ENCODE measurements at places on chromosomes 13 and 19. TPM values are rescaled to one million over a fixed set of nuclear protein-coding genes. Genes with fewer than 3 reads are reported as not detected.

MAG gene
- not detected for total RNA-seq

SLITRK5 gene
- total RNA-seq: not detected

DNA sequence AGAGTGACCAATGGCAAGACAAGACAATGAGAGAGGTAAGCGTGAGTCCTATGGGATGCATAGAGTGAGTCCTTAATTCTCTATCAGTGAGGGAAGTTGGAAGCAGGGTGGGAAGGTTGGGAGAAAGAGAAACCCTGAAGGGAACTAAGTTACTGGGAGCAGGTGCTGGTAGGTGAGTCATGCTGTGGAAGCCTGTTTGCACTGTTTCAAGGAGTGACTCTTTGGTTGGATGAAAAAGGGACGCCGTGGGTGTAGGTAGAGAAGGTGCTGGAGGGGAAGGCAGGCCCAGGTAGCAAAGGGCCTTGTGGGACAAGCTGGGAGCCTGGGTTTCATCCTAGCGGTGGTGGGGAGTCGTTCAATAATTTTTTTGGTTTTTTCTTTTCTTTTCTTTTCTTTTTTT lies 21.9 kb downstream of the IGFL1 start:
- H3K27me3 ChIP-seq: no peaks in the 10 kb centered on the region
- no peak for DNase-seq
- no peak overlapping the region for H3K4me3 ChIP-seq
- no peak overlapping the region for H3K27ac ChIP-seq
- no peaks in the 10 kb centered on the region for H3K4me1 ChIP-seq

ONECUT3 gene
- not detected for total RNA-seq

DNA sequence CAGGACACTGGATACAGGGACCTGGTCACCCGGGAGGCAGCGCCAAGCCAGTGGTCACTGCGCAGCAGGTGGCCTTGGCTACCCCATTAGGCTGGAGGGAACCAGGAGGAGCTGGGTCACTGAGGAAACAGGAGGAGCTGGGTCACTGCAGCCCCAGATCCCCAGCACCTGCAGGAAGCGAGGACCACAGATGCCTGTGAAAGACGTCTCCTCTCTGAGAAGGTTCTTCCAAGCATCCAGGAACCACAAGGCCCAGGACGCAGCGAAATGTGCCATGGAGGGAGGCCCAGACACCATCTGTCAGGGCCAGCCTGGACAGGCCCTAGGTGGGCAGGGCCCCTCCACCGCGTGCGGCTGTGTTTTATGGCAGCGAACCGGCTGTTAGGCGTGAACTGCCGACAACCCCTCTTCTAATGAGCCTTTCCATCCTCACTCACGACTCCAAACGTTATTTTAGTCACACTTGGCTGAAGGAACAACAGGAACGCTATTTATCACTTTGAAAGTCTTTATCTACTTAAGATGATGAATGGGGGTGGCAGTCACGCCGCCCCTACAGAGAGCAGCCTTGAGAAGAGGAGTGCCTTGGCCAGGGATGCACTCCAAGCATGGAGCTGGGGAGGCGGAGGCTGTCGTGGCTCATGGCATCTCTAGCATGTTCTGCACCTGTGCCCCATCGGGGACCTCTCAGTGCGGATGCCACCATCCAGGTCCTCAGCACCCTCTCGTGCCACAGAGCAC lies 53.3 kb downstream of the CEBPG start:
- no peak overlapping the region for H3K27ac ChIP-seq
- no peaks in the 10 kb centered on the region for H3K36me3 ChIP-seq
- no peak for DNase-seq
- no peak overlapping the region for H3K4me3 ChIP-seq
- H3K27me3 ChIP-seq: no peaks in the 10 kb centered on the region
- no peaks in the 10 kb centered on the region for H3K4me1 ChIP-seq

- no peaks in the 10 kb centered on the region for H3K27me3 ChIP-seq
- no peaks in the 10 kb centered on the region for H3K4me1 ChIP-seq
- H3K27ac ChIP-seq: no peak overlapping the region
- no peak overlapping the region for H3K4me3 ChIP-seq
- H3K36me3 ChIP-seq: no peaks in the 10 kb centered on the region
Measured at GRCh38 chr19:48539503-48540096, 12.4 kb upstream of the SULT2B1 start.

DNA sequence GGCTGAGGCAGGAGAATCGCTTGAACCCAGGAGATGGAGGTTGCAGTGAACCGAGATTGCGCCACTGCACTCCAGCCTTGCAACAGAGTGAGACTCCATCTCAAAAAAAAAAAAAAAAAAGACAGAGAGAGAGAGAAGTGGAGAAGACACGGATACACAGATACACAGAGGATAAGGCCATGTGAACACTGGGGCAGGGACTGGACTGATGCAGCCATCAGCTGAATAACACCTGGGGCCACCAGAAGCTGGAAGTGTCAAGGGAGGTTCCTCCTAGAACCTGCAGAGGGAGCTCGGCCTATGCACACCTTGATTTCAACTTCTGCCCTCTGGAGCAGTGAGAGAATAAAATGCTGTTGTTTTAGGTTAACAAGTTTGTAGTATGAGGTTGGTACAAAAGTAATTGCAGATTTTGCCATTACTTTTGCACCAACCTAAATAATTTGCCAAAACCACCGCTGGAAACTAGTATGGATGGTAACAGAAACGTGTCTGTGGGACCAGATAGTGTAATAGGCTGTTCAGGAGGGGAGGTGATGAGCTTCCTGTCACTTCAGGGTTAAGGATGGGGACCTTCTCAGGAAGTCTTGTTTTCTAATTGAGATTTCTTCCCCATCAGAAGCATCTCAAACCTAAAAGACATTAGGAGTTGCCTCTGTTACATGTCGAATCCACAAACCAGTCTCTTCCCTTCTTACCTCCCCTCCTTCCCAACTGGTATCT lies 36.4 kb upstream of the IGSF23 start:
- no peaks in the 10 kb centered on the region for H3K4me1 ChIP-seq
- H3K4me3 ChIP-seq: no peak overlapping the region
- H3K27me3 ChIP-seq: no peaks in the 10 kb centered on the region
- no peaks in the 10 kb centered on the region for H3K36me3 ChIP-seq

CA11 gene
- total RNA-seq: 2.4 TPM

DNA sequence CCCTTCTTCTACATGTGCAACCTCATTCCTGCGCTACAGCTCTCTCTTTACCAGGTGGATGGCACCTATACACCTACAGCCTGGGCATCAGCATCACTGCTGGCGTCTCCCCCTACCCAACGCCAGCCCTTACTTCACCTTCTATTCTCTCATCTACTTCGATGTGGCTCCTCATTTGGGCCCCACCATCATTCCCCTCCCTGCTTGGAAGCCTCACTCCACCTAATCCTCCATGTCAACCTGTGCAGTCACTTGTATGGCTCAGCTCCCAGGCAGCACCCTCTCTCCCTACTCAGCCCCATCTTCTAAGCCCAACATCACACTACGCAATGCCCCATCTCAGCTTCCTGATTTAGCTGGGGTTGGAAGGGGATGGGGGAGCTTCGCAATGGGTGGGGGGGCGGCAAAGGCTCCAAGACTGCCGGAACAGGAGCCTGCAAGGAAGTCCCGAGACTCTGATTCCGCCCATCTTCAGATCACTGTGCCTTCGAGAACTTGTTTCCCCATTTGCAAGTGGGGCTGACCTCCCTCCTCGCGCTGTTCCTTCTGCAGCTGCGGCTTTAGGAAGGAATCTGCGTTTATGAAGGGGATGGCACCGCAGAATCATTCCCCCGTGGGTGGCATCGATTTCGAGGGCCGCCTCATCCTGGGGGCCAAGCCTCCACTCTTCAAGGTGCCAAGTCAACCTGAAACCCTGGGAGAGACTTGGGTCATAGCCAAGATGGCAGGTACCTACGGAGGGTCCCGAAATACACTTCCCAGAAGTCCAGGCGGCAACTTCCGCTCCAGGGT lies 913 bp downstream of the MZF1 start:
- peak overlapping the region; percentile 72 for H3K4me3 ChIP-seq
- no peaks in the 10 kb centered on the region for H3K36me3 ChIP-seq
- H3K27me3 ChIP-seq: no peaks in the 10 kb centered on the region
- H3K4me1 ChIP-seq: no peaks in the 10 kb centered on the region

CEACAM4 gene
- total RNA-seq: not detected

DNA sequence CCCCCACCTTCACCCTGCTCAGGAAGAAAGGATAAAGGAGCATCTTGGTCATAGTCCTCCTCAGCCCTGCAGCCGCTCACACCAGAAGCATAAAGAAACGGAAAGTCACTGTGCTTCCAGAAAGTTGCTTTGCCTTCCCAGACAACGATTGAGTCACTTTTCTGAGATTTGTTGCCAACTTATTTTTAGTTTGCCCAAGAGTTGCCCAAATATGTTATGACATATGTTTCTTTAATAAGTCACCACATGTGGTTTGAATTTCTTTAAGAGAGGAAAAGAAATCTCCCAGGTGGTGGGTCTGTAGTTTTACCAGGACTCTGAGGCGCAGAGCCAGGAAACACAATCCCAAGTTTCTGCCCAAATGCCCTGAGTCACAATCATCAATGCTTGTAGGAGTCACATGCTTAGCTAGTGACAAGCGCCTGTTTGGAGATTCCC lies 63.4 kb upstream of the LRCH1 start:
- no peaks in the 10 kb centered on the region for H3K4me1 ChIP-seq
- no peak overlapping the region for H3K27ac ChIP-seq
- H3K36me3 ChIP-seq: no peaks in the 10 kb centered on the region
- H3K27me3 ChIP-seq: no peaks in the 10 kb centered on the region

- no peaks in the 10 kb centered on the region for H3K4me1 ChIP-seq
- H3K27me3 ChIP-seq: no peaks in the 10 kb centered on the region
- H3K27ac ChIP-seq: no peak overlapping the region
Measured at GRCh38 chr19:10321417-10321797, 5.6 kb upstream of the FDX2 start.
